Natural killer cell treated with Interleukin-12 subunit alpha and Interleukin-12 subunit beta and Interleukin-15 and Interleukin-18, amount 100 ng/mL, for 72 hours (primary cell): ENCODE measurements at places on chromosomes 6 and 20. TPM values are rescaled to one million over a fixed set of nuclear protein-coding genes. Genes with fewer than 3 reads are reported as not detected.

The SLC24A3 gene
- total RNA-seq, result not detected

The OOEP gene
- not detected for total RNA-seq

The VWA7 gene
- 1.4 TPM for total RNA-seq

The STX11 gene
- 98.0 TPM for total RNA-seq

The TCP11 gene
- total RNA-seq, result not detected

DNA sequence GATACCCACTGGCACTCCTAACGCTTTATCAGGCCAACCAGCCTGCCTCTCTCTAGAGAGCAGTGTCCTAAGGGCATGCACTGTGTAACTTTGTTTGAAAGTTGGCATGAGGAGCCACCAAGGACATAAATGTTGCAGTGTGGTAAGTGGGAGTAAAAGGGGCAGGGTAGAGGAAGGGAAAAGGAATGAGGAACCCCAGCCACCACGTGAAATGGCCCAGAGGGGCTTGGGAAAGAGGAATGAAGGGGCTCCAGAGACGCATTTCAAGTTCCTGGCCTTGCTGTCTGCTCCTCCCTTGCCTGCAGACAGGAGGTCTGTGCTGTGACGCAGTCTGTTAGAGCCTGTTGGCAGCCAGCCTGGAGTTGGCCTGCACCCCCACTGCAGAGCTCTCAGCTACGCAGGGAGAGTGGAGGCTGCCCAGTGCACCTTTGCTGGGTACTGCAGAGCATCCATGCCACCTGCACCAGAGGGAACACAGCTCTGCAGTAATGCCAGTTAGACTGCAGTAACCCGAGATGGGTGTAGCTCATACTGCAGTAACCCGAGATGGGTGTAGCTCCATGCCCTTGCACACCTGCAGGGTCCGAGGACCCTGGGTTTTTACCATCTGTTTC lies 86.8 kb upstream of the SNAP25 start:
- no peak for DNase-seq

- no peak for DNase-seq
Measured at GRCh38 chr6:56515081-56515905, 127.4 kb downstream of the DST start.

The OR2J3 gene
- not detected for total RNA-seq

- DNase-seq, result no peak
Measured at GRCh38 chr20:24402188-24402587, 67.2 kb upstream of the SYNDIG1 start.

- no peak for DNase-seq
Measured at GRCh38 chr20:13875265-13875811, 90.5 kb downstream of the NDUFAF5 start.

- DNase-seq, result no peak
Measured at GRCh38 chr6:109485266-109485935, 2.4 kb upstream of the ZBTB24 start.

DNA sequence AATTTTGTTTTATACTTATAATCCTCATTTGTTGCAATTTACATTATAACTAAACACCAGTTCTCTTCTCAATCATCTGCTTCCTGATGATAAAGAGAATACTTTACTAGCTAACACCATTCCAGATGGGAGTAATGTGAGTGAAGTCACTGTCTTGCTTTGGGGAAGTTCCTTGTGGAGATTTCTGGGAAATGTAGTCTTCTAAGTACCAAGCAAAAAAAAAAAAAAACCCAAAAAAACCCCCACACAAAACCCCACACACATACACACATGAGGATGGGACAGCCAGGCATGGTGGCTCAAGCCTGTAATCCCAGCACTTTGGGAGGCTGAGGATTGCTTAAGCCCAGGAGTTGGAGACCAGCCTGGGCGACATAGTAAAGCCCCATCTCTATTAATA lies 2.2 kb upstream of the SNPH start:
- DNase-seq, result no peak

- no peak for DNase-seq
Measured at GRCh38 chr20:2114990-2115681, 13.5 kb downstream of the STK35 start.

- DNase-seq, result no peak
Measured at GRCh38 chr20:10540636-10541493, 105.8 kb downstream of the SLX4IP start.

DNA sequence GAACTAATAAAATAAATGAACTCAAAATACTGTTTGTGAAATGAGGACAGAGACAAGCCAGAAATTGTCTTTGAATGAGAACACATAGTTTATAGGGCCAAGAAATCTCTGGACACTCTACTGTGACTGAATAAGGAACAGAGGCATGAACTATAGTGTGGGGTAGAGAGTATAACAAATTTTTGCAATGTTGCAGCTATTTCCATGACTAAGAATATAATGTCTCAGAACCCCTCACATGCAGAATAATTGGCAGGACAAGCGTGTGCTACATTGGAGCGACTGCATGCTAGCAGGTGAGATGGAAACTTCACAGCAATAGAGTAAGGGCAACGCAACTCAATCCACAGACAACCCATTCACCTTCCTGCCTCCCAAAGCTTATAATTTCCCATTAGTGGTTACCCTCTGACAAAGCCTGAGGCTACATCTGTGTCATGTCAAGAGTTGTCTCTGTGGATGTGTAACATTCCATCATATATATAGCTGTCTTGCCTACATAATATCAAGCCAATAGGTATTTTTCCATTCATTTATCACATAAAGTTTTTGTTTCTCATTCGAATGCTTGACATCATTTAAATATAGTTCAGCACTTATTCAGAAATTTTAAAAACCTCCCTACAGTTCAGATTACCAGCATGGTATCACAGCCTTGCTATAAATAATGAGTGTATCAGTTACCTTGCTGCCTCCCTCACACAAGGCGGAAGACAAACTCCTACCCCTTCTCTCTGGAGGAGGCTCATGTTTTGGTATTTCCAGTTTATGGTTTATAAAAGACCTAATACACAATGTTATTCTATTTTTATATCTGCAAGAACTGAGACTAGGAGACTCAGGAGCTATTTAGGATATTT lies 47.9 kb upstream of the ECHDC1 start:
- no peak for DNase-seq

DNA sequence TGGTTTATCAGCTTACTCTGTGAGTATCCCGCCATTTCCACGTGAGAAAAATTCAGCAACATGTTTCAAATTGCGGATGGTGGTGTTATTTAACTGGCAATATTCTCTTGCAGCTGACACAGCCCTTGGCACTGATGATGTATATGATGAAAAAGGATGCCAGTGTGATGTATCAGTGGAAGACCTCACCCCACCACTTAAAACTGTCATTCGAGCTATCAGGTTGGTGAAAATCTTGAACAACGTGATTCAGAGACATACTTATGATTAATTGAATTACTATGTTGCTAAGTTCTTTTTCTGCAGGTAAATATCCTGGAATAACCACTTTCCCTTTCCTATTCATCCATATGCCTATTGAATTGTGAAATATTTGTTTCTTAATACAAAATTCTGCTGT lies 55.7 kb downstream of the KHDC1L start:
- DNase-seq, result no peak

DNA sequence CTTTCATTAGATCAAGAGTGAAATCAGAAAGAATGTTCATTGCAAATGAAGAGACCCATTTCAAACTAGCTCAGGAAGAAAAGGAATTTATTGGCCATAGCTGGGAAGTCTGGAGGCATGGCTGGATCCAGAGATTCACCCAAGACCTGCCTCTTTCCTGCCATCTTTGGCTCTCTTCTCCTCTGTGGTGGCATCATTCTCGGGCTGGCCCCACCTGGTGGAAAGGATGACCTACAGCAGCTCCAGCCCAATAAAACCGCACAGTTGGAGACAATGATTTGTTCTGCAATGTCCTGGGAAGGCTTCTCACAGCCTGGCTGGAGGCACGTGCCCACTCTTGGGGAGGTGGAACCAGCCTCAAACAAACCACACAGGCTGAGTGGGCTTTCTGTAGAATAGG lies 18.1 kb upstream of the FERMT1 start:
- DNase-seq, result no peak

The FILIP1 gene
- not detected for total RNA-seq

DNA sequence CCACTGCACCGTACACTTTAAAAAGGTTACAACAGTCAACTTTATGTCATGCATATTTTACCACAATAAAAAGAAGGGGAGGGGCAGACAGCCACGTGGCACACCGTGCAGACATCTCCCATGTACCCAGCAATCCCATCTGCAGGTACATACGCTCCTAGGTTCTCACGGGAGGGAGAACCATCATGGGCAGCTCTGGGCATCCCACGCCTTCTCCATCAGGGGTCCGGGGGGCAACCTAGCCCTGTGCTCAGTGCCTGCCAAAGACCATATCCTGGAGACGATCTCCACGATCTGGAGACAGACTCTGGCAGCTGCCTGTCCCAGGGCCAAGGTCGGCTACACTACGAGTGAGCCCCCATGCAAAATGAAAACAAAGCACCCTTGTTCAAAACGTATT lies 2.5 kb upstream of the BNIP5 start:
- no peak for DNase-seq

The PGC gene
- not detected for total RNA-seq

- no peak for DNase-seq
Measured at GRCh38 chr6:138638604-138639003, 135.0 kb upstream of the CCDC28A start.

The CNBD2 gene
- 6.8 TPM for total RNA-seq

- DNase-seq, result no peak
Measured at GRCh38 chr6:9192405-9192909, 757.1 kb upstream of the SLC35B3 start.

- DNase-seq, result no peak
Measured at GRCh38 chr6:20879526-20879925, 345.3 kb downstream of the CDKAL1 start.

DNA sequence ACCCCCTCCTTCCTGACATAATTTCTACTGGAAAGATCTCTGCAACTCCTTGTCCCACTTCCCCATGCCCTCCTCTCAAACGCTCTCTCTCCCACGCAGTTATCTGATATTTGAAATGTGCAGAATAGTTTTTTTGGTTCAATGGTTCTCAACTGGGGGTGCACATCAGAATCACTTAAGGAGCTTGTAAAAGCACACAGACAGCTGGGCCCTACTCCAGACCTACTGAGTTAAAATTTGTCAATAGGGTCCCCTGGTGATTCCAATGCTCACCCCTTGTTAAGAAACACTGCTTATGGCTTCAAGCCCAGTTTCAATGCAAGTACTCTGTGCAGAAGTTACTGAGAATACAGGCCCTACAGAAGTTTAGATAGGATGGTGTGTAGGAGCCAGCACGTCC lies 45.2 kb upstream of the KCNK16 start:
- DNase-seq, result no peak

GRCh38 chr6:119128252-119128912 lies 49.9 kb upstream of the FAM184A start:
- no peak for DNase-seq

DNA sequence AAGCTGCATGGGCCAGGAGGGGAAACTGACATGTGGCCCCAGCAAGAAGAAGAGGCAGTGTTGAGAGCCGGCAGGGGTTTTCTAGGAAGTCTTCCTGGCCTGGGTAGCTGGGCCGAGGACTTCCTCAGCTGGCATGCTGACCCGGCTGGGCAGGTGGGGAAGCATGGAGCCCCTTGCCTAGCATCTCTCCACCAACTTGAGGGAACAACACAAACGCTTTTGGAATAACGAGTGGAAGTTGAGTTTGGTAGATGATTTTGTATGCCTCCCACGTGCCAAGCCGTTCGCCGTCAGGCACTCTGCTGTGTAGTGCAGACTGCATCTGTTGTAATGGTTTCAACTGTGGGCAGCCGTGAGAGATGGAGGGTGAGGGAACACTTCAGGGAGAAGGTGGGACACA lies 7.3 kb downstream of the TMEM181 start:
- no peak for DNase-seq

GRCh38 chr6:73743081-73743480 lies 47.1 kb downstream of the CD109 start:
- DNase-seq, result no peak
